Activated T-cell treated with anti-CD3 and anti-CD28 coated beads, Interleukin-2, amount 50 U/mL, for 72 hours (primary cell): ENCODE measurements at places on chromosomes 3 and 15.

DNA sequence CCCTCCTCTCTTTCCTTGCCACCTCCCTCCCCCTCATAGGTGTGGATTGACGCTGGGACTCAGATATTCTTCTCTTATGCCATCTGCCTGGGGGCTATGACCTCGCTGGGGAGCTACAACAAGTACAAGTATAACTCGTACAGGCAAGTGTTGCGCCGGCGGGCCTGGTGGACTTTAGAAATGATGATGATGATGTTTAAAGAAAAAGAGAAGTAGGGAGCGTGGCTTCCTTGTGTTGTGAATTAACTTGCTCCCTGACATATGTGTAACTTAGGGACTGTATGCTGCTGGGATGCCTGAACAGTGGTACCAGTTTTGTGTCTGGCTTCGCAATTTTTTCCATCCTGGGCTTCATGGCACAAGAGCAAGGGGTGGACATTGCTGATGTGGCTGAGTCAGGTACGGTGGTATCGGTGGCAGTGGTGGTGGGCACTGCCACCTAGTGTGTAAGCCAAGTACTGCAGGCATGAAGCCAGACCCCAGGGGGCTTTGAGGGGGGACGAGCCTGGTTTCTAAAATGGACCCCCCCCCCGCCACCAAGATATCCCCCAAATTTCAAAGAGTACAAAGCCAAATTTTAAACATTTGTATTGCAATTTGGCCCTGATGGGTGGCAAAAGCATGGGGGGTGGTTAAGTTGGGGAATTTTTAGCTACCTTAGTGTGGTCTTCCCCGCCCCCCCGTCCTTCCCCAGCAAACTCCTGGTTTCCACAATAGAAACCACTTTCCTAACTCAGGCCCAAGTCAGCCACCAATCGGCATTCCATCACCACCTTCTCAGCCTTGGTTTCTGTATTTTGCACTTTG is 65.6 kb downstream of the SLC6A6 start:
- DNase-seq: peak; percentile 47
- no peaks in the 10 kb centered on the region for H3K27me3 ChIP-seq
- peak overlapping the region; percentile 56 for H3K27ac ChIP-seq
- H3K4me1 ChIP-seq: peaks cover 5% of the 10 kb centered on the region
- peaks cover 7% of the 10 kb centered on the region for H3K36me3 ChIP-seq
- no peak overlapping the region for H3K4me3 ChIP-seq

- DNase-seq: no peak
- H3K4me1 ChIP-seq: peaks cover 11% of the 10 kb centered on the region
- H3K4me3 ChIP-seq: peak within 1 kb of the TSS; percentile 31
- no peak within 1 kb of the TSS for H3K27ac ChIP-seq
- peaks cover 25% of the 10 kb centered on the region for H3K27me3 ChIP-seq
- H3K36me3 ChIP-seq: no peaks in the 10 kb centered on the region
Measured at GRCh38 chr15:65076486-65077290, at the start of gene KBTBD13. Gene KBTBD13, plus strand, starts transcription at chr15:65076746. Its CDS starts 70 bp downstream, at chr15:65076816.

DNA sequence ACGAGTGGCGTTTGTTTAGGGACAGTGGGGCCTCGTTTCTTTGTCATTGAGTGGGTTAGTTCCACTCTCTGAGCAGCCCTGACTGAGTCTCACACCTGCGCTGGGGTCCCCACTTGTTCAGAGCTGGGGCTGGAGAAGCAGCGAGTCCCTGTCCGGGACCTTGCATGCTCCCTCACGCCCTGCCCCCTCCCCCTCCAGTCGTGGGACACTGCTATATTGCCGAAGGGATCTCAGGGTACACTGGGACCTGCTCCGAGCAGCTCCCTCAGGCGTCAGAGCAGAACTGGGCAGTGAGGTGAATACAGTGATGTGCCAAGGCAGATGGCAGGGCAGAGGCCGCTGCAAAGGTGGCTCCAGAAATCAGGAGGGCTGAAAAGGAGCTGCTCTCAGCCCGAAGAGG is 59.9 kb upstream of the KLF13 start:
- peaks cover 10% of the 10 kb centered on the region for H3K27me3 ChIP-seq
- peaks cover 83% of the 10 kb centered on the region for H3K4me1 ChIP-seq
- peak overlapping the region; percentile 63 for H3K4me3 ChIP-seq
- DNase-seq: no peak
- no peaks in the 10 kb centered on the region for H3K36me3 ChIP-seq

- peak overlapping the region; percentile 16 for H3K27ac ChIP-seq
- peaks cover 57% of the 10 kb centered on the region for H3K4me1 ChIP-seq
- H3K27me3 ChIP-seq: peaks cover 26% of the 10 kb centered on the region
- H3K36me3 ChIP-seq: peaks cover 1% of the 10 kb centered on the region
- H3K4me3 ChIP-seq: no peak overlapping the region
- DNase-seq: no peak
Measured at GRCh38 chr3:151301787-151302186, 14.8 kb downstream of the GPR87 start.

GRCh38 chr15:79440355-79440908 is 8.3 kb downstream of the MINAR1 start:
- DNase-seq: no peak
- H3K27ac ChIP-seq: no peak overlapping the region
- H3K4me3 ChIP-seq: no peak overlapping the region
- H3K36me3 ChIP-seq: peaks cover 2% of the 10 kb centered on the region
- H3K27me3 ChIP-seq: no peaks in the 10 kb centered on the region

DNA sequence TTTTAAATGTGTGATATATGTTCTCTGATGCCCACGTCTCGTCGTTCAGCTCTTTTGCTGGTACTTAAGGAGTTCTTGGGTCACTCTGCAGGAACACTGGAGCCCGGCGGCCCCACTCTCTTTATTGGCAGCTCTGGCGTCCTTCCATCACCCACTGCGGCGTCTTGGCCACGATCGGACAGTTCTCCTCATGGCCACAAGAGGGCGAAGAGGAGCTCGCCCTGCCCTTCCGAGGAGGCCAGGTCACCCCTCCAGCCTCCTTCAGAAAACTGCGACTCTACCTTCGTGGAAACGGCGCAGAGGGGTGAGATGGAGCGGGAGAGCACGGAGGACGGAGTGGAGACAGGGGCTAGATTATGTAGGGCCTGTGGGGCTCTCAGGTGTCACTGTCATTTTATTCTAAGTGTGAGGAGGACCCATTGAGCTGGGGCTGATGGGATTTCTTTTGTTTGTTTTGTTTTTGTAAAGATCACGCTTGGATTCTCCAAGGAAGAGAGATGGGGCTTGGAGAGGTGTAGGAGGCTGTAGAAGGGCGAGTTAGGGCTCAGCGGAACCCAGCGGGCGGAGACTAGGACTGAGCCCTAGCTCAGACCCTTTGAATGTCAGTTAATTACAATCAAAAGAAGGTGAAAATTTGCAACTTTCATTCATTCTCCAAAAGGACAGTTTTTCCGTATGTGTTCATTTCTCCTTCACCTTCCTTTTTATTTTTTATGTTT is 28.0 kb upstream of the GABRA5 start:
- no peak overlapping the region for H3K4me3 ChIP-seq
- no peaks in the 10 kb centered on the region for H3K4me1 ChIP-seq
- peak; percentile 18 for DNase-seq

DNA sequence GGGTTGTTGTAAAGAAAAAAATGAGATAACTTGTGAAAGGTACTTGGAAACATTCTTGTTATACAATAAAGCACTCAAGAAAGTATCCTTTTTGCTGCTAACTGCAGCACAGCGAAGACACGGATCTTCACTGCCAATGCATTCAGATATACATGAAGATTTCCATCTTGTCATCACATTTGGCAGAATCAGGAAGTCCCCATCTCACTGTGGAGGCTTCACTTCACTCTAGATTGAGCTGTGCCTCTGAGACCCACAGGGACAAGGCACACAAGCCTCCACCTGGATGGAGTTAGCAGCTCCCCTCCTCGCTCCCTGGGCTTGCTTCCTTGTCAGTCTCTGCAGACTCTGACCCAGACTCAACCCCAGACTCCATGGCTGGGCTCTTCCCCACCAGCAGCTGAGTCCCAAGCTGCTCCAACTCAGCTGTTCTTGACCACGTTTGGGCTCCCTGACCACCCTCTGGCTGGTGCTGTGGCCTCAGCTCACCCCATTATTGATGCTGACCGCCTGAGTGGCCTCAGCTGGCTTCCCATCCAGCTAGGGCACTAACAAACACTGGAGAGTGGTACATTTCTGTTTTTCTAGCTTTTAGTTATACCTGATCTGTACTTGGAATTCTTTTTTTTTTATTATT is 45.4 kb upstream of the SMAD3 start:
- peaks cover 7% of the 10 kb centered on the region for H3K27me3 ChIP-seq
- peaks cover 30% of the 10 kb centered on the region for H3K4me1 ChIP-seq
- no peak for DNase-seq
- no peak overlapping the region for H3K27ac ChIP-seq
- H3K36me3 ChIP-seq: no peaks in the 10 kb centered on the region

- peak overlapping the region; percentile 92 for H3K4me3 ChIP-seq
- H3K27ac ChIP-seq: peak overlapping the region; percentile 97
- H3K27me3 ChIP-seq: no peaks in the 10 kb centered on the region
- DNase-seq: no peak
Measured at GRCh38 chr3:50338965-50339364, 1.7 kb downstream of the RASSF1 start.

GRCh38 chr3:52196977-52197376 is 983 bp upstream of the ALAS1 start:
- no peak overlapping the region for H3K27ac ChIP-seq
- no peaks in the 10 kb centered on the region for H3K27me3 ChIP-seq
- peaks cover 55% of the 10 kb centered on the region for H3K4me1 ChIP-seq
- peaks cover 3% of the 10 kb centered on the region for H3K36me3 ChIP-seq
- H3K4me3 ChIP-seq: no peak overlapping the region

DNA sequence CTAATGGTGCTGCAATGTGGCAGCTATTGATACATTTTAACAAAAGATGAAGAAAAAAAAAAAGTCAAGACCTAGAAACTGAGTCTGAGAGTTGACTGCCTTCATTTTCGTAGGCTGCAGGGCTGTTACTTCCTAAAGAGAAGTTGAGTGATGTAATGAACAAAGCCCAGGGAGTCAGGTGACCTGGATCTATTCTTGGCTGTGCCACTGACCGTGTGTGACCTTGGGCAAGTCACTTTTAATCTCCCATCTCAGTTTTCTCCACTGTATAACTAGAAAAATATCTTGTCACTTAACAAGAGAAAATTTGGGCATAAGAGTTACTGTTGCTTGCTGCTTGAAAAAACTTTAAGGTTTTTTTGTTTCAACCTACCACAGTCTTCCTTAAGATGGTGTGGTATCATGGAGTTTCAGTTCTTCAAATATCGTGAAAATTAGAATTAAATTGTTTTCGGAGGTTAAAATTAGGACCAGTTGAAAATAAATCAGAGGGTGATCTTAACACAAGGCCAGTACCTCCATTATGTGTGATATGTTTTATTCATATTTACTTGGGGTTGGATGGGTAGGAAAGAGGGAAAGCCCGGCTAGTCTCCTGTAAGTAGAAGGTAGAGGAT is 5.8 kb downstream of the FMN1 start:
- H3K4me1 ChIP-seq: peaks cover 25% of the 10 kb centered on the region
- H3K4me3 ChIP-seq: no peak overlapping the region
- no peaks in the 10 kb centered on the region for H3K36me3 ChIP-seq
- DNase-seq: no peak
- peaks cover 60% of the 10 kb centered on the region for H3K27me3 ChIP-seq

DNA sequence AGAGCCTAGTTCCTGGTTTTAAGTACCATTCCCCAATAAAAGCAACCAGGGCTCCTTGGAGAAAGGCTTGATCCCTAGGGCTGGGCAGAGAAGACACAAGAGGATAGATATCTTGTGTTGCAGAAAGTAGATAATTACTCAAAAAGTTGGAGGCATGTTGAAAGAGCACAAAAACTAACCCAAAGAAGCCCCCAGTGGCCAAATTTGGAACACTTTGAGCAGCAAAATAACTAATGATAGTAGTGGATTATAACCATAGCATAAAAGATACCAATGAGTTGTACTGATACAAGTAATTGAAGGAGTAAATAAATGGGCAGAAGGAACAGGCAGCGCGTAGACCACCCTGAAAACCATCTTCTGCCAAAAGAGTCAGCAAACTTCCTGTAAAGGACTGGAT is 12.0 kb downstream of the EXOSC7 start:
- H3K4me1 ChIP-seq: peaks cover 77% of the 10 kb centered on the region
- H3K27me3 ChIP-seq: no peaks in the 10 kb centered on the region
- no peak overlapping the region for H3K27ac ChIP-seq
- no peak overlapping the region for H3K4me3 ChIP-seq

GRCh38 chr3:29694331-29694730 is 413.5 kb downstream of the RBMS3 start:
- H3K36me3 ChIP-seq: no peaks in the 10 kb centered on the region
- H3K27me3 ChIP-seq: peaks cover 23% of the 10 kb centered on the region
- H3K4me1 ChIP-seq: no peaks in the 10 kb centered on the region
- no peak overlapping the region for H3K27ac ChIP-seq
- no peak for DNase-seq

- no peaks in the 10 kb centered on the region for H3K36me3 ChIP-seq
- H3K27ac ChIP-seq: no peak overlapping the region
- DNase-seq: no peak
- H3K4me1 ChIP-seq: no peaks in the 10 kb centered on the region
- H3K4me3 ChIP-seq: no peak overlapping the region
Measured at GRCh38 chr3:127655641-127656040, 17.1 kb upstream of the ABTB1 start.

- peaks cover 71% of the 10 kb centered on the region for H3K4me1 ChIP-seq
- no peaks in the 10 kb centered on the region for H3K27me3 ChIP-seq
- DNase-seq: peak; percentile 49
Measured at GRCh38 chr15:72783004-72783639, 436 bp downstream of the ADPGK start.

DNA sequence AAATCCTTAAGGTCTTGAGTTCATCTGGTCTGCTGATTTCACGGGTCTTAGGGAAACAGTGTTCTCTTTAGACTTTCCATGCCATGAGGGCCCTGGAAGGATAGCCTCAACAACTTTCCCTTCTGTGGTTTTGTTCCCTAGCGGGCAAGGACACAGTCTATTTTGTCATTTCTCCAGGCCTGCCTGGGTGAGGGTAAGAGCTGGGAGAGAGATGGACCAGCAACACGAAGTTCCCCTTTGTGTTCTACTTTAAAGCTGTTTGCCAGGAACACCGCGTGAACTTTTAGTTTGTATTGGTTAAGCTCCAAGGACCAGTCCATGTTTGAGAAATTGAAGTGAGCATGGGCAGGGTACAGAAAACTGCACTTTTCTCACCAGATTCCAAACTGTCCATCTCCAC is 20.9 kb downstream of the ST3GAL6 start:
- H3K36me3 ChIP-seq: no peaks in the 10 kb centered on the region
- H3K27ac ChIP-seq: no peak overlapping the region
- no peak overlapping the region for H3K4me3 ChIP-seq

DNA sequence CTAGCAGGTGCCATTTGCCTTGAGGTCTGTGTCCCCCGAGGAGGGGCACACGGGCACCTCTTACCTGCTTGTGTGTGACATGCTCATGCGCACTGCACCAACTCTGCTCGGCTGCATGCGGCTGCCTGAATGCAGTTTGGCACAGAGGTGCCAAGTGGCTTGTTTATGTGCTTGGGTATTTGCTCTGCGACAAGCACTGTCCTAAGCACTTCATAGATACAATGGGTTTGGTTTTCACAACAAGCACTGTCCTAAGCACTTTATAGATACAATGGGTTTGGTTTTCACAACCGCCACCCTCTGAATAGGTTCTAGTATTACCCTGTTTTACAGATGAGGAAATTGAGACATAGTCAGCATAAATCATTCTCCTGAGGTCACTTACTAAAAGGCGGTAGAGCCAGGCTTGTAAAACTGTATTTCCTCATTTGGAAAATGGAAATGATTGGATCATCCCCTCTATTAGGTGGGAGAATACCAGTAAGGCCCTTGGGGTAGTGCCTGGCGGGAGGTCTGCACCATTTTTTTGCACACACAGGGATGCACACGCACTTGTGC is 487 bp downstream of the ITIH4 start:
- no peak for DNase-seq
- no peak overlapping the region for H3K4me3 ChIP-seq
- peaks cover 8% of the 10 kb centered on the region for H3K4me1 ChIP-seq
- no peak overlapping the region for H3K27ac ChIP-seq
- no peaks in the 10 kb centered on the region for H3K27me3 ChIP-seq

GRCh38 chr3:44110648-44111047 is 131.0 kb upstream of the TOPAZ1 start:
- no peaks in the 10 kb centered on the region for H3K36me3 ChIP-seq
- DNase-seq: no peak
- H3K4me1 ChIP-seq: peaks cover 3% of the 10 kb centered on the region
- peaks cover 26% of the 10 kb centered on the region for H3K27me3 ChIP-seq
